LNCaP clone FGC (cell line): ENCODE measurements at places on chromosomes 3 and 15.

DNA sequence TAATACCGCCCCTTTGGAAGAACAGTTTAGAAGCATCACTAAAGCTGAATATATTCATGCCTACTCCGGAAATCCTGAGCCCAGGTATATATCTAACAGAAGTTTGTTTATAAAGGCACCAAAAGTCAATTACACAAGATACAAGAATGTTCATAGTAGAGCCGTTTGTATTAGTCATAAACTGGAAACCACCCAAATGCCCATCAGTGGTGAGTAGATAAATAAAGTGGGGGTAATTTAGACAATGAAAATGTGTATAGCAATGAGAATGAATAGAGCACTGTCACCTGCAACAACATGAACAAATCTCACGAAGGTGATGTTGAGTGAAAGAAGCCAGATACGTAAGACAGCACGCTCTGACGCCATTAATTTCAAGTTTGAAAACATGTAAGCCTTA, 68.3 kb upstream of the GLCE start:
- no peak for DNase-seq

- no peak for DNase-seq
These were observed 220.3 kb upstream of the STT3B start for GRCh38 chr3:31312400-31312799.

DNA sequence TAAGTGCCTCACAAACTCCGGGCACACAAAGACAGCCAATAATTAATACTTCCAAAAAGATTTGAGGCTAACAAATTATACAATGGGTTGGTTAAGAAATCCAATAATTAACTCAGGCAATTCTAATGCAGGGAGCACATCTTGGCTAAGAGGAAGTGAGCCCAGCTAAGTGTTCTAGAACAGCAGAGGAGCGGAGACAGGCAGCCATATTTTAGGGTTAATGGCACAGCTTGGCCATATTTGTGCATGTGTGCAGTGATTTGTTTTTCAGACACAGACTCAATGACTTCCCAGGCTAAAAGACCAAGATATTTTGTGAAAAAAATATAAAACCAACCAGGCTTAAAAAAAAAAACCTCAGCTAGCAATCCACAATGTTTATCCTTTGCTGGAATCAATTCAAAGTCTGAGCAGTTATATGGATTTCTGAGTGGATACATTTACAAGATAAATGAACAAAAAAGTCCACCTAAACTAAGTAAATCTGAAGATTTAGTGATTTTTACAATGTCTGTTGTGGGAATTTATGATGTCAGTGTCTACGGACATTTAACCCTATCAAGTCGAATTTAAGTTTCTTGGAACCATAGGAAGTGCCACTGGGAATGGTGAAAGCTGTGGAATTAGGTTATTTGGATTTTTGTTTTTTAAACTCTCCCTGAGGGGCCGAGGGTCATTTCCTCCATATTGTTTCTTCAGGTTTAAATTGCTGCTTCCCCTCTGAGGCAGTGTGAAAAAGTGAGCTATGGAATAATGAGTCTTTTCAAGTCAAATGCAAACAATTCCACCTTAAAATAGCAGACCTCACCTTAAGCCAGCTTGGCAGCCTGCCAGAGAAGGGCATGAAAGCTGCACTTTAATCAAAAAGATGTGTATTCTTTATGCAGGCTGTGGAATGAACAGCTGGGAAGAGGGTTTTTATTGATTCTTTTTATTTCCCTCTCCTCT, 413.7 kb upstream of the TBL1XR1 start:
- DNase-seq, result no peak

DNA sequence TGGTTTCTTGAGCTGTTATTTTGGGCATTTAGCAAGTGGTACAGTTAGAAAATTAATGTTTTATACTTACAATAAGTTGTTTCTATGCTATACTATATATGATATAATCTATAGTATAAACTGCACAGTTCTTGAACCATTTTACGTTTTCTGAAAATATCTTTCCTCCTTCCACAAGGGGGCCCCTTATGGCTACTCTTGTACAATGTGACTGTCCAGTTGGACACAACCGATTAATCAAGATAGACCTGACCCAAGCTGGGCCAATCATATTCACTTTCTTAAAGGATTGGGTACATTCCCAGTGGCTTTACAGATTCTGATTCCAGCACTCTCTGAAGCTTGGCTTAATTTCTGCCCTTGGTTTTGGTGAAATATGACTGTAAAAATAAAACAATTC, 953.4 kb downstream of the AGBL1 start:
- no peak for DNase-seq

- no peak for DNase-seq
These were observed 139.6 kb downstream of the CMSS1 start for GRCh38 chr3:99957151-99957796.

GRCh38 chr3:58167431-58168351, 43.1 kb downstream of the DNASE1L3 start:
- no peak for DNase-seq

GRCh38 chr15:32908872-32909271, 191.1 kb downstream of the GREM1 start:
- no peak for DNase-seq

DNA sequence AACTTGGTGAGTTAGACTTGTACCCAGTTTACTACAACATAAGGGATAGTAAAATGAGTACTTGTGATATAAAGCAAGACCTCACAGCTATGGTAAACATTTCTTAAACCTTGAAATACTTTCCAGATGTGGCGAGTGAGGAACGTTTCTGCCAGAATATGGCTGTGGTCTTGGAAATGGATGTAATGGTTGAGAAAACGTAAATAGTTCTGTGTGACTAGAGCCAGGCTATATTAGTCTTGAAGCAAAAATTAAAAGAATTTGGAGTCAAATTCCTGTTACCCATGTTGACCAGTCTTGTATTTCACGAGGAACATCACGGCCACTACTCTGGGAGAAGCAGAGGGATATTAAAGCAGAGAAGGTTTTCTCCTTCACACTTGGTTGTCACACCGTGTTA, 15.3 kb downstream of the OR4F15 start:
- no peak for DNase-seq

- DNase-seq, result no peak
These were observed 5.9 kb downstream of the RMDN3 start for GRCh38 chr15:40749151-40749630.

GRCh38 chr15:34284937-34285336, 52.6 kb downstream of the SLC12A6 start:
- DNase-seq, result no peak

DNA sequence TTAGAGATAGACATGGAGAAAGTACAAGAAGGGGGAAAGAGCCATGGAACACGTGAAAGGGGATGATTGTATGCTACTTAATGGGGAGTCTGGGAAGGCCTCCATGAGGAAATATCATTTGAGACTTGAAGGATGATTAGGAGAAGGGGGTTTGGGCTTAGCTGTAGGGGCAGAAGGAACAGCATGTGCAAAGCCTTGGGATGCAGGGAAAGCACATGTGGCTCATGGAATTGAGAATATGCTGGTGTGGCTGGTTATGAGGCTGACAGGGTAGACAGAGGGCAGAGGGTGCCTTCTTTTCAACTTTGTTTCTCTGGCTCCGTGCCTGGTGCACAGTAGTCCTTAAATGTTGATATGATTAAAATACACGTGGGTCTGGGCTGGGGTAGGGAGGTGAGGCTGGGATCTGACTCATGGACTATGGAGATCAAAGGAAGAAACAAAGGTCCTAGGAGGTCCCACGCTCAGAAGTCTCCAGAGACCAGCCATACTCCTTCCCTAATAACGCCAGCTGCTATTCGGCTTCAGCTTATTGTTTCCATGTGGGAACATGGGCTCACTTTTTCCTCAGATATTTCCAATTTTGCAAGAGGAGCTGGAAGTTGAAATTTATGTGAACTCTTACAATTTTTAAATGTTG, 1.1 kb downstream of the GTF2E1 start:
- no peak for DNase-seq

GRCh38 chr3:126541628-126542339, 16.9 kb downstream of the C3orf22 start:
- no peak for DNase-seq

DNA sequence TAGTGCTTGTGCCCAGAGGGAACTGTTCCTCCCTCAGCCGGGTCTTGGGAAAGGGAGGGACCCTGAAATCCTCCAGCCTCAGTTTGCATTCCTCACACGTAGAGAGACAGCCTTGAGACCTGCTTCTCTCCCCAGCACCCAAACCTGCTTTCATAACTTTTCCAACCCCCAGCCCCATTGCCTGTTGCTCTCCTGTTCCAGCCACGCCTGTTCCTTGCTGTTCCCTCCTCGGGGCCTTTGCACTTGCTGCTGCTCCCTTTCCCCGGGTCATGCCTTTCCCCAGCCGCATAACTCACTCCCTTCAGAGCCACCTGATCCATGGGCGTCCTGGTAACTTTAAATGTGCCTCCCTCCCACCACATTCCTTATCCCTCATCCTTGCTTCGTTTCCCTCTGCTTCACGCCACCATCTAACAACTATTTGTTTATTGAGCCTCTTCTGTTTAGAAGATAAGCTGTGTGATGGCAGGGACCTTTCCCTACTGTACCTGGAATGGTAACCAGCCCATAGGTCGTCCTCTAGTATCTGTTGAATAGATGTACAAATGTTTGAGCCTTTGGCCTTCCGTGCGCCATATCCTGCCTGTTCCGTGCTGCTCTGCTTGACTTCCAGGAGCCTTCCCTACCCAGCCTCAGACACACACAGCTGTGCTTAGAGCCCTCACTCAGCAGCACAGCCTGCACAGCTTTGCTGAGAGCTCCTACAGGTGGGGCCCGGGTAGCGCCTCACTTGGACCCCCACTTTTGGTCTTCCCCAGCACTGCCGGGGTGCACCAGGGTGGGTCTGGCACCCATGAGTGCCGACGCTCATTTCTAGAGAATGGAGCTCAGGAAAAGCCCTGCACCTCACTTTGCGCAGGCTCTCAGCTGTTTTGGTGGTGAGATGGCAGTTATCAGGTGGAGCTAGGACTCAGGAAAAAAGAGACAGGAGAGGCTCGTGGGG, 60.2 kb downstream of the SCN5A start:
- DNase-seq, result no peak

DNA sequence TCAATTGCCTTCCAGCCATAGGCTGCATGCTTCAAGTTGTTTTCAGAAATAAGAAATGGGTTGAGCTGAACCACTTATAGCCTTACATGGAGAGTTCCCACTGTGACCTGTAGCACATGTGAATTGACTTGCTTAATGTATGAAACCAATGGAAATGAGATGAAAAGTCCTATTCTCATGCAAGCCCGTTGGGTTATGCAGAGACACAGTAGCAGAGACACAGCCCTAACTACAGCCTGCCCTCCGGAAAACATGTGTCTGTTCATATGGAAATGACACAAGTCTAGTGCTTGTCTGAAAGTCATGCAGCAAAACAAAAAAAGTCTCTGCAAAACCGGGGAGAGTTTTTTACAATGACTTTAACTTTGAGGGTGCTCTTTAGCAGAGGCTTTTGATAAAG, 14.5 kb downstream of the HIGD2B start:
- no peak for DNase-seq

GRCh38 chr3:72180405-72180804, 395.5 kb upstream of the PROK2 start:
- DNase-seq, result no peak

- no peak for DNase-seq
These were observed 786.7 kb upstream of the CFAP20DC start for GRCh38 chr3:59836531-59836930.

DNA sequence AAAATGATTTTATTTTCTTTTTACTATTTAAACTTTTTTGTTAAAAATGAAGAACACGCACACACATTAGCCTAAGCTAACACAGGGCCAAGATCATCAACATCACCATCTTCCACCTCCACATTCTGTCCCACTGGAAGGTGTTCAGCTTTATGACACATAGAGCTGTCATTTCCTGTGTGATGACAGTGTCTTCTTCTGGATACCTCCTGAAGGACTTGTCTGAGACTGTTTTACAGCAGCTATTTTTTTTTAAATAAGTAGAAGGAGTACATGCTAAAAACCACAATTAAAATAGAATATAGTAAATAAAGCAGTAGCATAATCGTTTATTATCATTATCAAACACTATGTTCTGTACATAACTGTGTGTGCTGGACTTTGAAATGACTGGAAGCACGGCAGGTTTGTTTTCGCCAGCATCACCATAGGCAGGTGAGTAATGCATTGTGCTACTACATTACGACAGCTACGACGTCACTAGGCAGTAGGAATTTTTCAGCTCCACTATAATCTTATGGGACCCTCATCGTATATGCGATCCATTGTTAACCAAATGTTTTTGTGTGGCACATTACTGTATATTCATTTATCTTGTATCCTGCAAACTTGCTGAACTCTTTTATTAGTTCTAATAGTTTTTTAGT, 72.8 kb downstream of the KLF15 start:
- no peak for DNase-seq

DNA sequence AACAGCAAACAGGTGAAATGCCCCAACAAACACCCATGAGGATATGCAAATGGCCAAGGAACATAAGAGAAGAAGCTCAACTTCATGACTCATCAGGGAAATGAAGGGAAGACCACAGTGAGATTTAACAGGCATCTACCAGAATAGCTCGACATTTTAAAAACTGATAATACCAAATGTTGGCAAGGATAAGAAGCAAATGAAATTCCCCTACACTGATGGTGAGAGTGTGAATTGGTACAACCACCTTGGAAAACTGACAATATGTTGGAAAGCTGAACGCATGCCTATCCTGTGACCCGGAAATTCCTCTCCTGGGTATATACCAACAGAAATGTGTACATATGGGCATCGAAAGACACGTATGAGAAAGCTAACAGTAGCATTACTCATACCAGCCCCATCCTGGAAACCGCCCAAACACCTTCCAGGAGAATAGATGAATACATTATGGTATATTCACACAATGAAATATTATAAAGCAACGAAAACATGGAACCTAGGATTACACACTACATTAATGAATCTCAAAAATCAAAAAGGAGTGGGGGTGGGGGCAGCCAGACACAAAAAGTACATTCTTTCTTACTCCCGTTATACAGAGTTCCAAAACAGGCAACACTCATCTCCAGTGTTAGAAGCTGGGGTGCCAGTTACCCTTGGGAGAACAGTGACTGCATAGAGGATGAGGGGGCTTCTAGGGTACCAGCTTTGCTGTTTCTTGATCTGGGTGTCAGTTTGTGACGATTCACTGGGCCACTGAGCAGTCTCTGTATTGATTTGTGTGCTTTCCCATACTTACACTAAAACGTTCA, 16.9 kb downstream of the RFTN1 start:
- no peak for DNase-seq

DNA sequence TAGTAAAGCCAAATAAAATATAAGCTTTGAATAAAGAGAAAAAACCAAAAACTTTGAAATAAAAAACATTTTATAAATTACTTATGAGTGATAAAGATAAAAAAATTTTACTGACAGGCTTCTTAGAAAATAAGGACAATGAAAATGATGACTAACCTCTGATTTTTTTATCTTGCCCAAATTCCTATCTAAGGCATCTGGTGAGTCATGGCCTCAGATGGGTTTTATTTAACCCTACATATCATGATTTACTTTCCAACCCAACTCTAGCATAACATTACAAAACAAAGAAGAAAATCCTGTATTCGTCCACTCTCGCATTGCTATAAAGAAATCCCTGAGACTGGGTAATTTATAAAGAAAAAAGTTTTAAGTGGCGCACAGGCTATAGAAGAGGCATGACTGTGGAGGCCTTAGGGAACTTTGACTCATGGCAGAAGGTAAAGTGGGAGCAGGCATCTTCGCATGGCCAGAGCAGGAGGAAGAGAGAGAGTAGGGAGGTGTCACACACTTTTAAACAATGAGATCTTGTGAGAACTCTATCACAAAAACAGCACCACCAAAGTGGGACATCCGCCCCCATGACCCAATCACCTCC, 152.1 kb downstream of the NEK10 start:
- DNase-seq, result no peak
